Stimulated activated CD4-positive, alpha-beta T cell treated with anti-CD3 and anti-CD28 coated beads, Interleukin-4, amount 100 ng/mL, for 4 hours (primary cell): ENCODE measurements at places on chromosomes 13 and 19.

GRCh38 chr13:32150794-32151193, 119.2 kb downstream of the FRY start:
- no peak for DNase-seq

- DNase-seq = no peak
These were observed 17.1 kb upstream of the FXYD3 start for GRCh38 chr19:35098413-35099049.

GRCh38 chr19:2691951-2692350, 10.5 kb downstream of the GNG7 start:
- no peak for DNase-seq

GRCh38 chr19:6730153-6730804, 7.1 kb downstream of the GPR108 start:
- peak; percentile 46 for DNase-seq

DNA sequence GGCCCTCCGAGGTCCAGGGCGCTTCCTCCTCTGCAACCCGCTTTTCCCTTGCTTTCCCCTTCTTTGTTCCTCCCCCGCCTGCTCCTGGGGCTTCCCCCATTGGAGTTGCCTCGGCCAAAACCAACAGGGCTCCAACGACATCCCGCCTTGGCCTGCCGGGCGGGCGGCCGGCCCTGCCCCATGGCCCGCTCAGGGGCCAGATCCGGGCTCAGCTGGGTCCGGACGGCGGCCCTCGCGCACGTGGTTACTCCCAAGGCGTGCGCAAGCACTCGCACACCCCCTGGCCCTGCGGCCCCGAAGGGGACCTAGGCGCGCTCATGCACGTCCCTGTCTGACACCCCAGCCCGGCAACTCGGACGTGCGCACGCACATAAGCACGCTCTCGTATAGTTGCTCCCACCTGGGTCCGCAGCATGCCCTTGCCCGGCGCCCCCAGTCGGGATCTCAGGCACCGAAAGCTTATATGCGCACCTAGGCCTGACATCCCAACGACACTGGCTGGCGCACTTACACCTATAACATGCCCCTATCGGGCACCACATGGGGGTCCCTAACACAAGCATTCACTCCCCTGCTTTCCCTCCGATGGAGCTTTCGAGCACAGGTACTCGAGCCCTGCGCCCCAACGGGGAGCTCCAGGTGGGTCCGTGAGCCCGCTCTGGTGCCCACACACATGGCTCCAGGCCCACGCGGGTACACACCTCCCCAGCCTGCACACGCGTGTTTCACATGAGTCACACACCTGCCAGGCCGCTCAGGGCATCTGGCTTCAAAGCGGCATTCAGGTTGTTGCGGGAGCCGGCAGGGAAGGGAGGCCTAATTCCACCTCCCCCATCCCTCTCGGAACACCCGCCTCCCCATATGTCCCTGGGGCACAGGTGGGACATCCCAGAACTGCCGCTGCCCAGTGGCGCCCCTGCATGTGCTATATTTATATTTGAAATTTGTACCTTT, 15.0 kb downstream of the NFIX start:
- DNase-seq = no peak

- DNase-seq = no peak
These were observed 103.9 kb upstream of the SOX1 start for GRCh38 chr13:111963031-111963430.

- no peak for DNase-seq
These were observed 465.6 kb downstream of the ITGBL1 start for GRCh38 chr13:101917833-101918661.

GRCh38 chr13:80605716-80606115, 264.8 kb upstream of the SPRY2 start:
- no peak for DNase-seq

DNA sequence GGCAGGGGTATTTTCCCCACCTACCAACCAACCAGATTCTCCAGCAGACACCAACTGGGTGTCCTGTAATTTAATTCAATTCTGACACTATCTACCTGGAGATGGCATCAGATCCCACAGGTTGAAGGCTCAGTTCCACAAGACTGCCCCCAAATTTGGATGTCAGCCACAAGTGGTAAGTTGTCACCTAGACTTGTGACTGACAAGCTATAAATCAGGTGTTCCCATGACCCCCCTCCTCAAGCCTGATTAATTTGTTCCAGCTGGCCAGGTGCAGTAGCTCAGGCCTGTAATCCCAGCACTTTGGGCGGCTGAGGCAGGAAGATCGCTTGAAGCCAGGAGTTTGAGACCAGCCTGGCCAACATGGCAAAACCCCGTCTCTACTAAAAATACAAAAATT, 10.6 kb upstream of the HAUS5 start:
- DNase-seq = no peak

DNA sequence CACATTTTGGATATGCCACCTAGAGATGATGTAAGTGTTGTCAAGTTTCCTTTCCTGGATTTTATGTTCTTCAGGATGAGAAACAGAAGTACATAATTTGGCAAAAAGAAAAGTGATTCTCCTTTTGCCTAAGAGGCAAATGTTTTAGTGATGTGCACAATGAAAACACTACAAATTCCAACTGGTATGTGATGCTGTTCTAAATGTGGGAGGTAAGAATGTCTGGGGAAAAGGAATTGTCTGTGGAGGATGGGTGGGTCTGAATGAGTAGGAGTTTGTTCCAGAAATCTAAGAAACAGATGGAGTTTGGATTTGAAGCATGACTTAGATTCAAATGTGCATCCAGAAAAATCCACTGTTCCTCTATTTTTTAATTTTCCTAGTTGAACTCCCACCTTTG, 473.6 kb upstream of the SPRY2 start:
- no peak for DNase-seq
